ENCODE measurements at places on chromosomes 3 and 15.

DNA sequence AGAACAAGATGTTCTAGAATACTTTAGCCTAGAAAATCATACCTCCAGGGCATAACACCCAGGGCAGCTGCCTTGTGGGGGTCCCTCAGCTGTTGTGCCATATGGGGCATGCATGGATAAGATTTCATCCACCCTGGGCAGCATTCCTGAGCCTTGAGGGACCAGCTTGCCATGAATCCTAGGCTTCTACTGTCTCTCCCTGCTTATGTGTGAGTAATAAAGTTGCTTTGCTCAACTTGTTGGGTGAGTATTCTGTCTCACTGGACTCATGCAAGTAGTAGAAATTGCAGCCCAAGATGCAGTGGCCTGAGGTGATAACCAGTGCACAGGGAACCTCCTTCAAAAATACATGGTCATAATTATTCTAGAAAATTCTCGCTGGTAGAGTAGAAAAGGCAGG is 52.1 kb upstream of the EPHB1 start:
- DNase-seq = no peak

- DNase-seq = peak; percentile 88
These were observed 49.7 kb downstream of the SEMA5B start for GRCh38 chr3:122977746-122978466.

DNA sequence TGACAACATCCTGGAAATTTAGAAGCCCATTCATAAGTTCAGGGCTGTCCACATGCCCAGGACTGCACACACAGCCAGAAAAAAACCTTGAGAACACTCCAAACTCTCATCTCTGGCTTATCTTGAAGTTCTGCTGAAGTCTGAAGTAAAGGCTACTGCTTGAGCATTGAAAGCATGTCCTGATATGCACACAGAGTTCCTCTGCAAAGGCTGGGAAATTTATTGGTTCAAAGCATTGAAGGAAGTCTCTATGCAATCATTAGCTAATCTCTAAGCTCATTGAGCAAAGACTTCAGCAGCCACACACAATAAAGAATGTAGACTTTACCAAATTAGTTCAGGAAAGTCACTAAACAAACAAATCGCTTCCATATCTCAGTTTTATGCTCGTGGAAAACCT is 162.0 kb upstream of the STT3B start:
- no peak for DNase-seq

GRCh38 chr3:43876648-43877047 is 185.9 kb downstream of the ABHD5 start:
- DNase-seq = no peak

- DNase-seq = no peak
These were observed 355.9 kb downstream of the RSL24D1 start for GRCh38 chr15:54840621-54841398.

GRCh38 chr3:133893683-133894352 is 1.9 kb downstream of the RAB6B start:
- no peak for DNase-seq

- no peak for DNase-seq
These were observed 38.9 kb upstream of the CDCP1 start for GRCh38 chr3:45185052-45185451.

DNA sequence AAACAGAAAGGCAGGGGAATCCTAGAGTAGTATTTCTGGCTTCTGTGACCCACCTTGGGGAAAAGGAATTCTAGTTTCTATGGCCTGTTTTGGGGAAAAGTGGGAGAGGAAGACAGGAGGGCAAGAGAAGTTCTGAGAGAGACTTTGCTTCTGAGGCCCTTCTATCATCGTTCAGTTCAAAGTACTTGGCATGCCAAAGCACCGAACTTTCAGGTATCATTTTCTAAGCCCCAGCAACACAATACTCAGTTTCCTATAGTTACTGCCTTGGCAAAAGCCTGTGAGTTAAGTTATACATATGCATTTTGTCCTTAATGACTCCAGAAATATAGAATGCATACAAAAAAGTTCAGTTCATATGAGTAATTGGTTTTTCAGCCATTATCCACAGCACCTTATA is 74.1 kb upstream of the CHD2 start:
- no peak for DNase-seq

DNA sequence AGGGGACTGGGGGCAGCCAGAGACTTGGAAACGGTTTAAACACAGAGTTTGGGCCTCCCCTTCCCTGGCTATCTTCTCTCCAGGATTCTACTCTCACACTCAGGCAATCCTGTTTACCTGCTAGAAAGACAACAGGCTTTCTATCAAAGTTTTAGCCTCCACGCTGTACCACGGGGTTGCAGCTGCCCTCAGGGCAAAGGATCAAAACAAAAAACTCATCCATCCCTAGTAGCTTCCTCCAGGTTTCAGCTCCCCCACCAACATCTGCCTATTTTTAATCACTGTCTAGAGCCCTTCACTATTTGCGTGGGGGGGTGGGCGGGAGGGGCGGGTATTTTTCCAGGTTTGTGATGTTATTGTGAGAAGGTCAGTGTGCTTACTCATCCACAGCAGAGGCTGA is 286.8 kb upstream of the TRIM42 start:
- DNase-seq = no peak

DNA sequence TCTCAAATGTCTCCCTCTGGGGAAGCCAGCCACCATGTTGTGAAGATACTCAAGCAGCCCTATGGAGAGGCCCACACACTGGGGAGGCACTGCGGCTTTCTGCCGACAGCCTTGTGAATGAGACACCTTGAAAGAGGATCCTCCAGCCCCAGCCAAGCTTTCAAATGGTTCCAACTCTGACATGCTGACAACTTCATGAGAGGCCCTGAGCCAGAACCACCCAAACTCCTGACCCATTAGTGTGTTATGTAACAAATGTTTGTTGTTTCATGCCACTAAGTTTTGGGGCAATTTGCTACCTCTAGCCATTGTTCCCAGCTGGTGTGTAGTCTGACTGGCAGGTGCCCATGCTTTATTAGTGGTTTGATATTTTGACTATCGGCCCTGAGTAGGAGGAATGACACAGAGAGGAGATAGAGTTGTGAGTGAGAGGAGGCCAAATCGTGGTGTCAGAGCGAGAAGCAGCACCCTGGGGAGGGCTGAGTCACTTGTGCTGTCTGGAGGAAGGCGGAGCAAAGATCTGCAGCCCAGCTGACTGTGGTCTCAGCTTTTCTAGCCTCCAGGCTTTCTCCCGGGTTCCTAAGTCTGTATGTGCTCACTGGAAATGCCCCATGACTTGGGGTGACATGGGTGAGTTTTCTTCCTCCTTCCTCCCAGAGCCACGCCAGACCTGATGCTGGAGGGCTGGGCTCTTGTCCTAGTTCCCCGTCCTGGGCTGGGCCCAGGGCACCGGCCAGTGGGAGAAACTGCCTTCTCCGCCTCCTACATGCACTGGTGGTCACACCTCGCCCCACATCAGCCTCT is 56.7 kb upstream of the BLM start:
- DNase-seq = peak; percentile 90

DNA sequence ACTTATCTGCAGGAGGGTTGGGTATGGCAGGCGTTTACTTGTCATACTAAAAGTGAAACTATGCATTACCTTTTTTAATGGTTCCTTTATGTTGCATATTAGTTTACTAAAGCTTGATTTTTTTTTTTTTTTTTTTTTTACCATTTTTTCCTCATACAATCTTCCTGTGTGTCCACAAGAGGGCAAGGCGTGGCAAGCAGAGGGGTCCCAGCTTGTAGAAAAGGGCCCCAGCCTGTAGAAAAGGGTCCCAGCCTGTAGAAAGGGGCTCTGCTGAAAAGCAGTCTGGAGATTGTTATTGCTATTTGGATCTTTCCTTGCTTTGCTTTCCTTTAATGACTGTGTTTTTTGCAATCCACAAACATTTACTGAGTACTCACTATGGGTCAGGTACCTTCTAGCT is 21.9 kb downstream of the MKRN2 start:
- DNase-seq = no peak

DNA sequence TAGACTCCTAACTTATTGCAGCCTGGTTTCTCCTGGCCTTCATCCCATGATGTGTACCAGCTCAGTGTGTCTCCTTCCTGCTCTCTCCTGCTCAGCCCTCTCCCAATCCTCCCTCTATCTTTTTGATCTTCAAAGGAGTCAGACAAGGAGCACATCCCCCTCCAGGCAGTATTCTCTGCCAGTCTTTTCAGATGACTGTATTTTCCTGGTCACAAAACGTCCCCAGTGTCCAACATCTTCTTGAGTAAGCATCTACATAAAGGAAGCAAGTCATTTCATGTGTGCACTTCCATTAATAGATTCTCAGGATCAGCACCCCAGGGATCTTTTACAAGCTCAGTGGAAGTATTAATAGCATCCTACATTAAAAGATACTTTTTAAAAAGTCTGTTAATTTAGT is 148.9 kb upstream of the THBS1 start:
- no peak for DNase-seq

GRCh38 chr3:127736801-127737539 is 64.2 kb downstream of the ABTB1 start:
- DNase-seq = no peak

DNA sequence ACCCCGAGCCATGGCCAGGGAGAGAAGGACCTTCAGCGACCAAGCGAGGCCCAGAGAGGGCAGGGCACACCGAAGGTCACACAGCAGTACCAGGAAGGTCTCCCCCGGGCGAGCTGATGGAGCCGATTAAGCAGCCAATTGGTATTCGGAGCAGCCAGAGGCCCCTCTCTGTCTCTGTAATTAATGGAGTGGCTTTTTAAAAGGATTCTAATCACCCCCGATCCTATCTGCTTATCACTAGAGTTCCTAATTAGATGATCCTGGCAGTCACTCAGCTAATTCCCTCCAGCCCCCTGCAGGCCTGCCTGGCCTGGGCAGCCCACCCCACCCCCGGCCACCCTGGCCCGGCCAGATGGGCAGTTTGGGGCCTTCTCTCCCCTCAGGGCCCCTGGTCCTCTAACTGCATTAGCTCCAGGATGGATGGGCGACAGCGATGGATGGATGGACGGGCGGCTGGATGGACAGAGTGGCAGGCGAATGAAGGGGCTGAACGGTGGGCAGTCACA is 1.6 kb upstream of the DNAJB8 start:
- no peak for DNase-seq

GRCh38 chr3:492586-493316 is 296.2 kb downstream of the CHL1 start:
- DNase-seq = no peak

DNA sequence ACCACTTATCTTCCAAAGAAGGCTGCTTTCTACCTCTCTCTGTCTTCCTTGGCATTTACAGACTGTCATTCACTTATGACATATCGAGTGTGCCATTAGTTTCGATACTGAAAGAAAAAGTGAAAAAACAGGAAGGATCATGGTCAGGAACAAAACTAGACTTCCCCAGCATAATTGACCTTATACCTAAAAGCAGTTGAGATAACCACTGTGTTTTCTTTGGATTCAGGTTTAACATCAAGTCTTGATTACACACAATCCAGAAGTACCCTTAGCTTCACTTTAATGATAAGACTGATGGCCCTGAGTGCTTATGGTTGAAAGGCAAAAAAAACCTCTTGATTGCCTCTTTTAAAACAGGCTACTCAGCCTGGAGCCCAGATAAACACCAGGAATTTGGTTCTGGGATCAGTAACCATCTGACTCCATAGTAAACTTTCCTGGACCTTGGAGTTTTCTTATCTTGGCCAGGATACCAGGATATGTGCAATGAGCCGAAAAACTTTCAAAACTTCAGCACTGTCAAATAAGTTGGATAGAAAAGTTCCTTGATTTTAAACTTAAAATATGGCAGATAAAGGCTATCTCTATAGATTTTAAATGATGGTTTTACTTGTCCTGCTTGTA is 5.0 kb upstream of the UACA start:
- DNase-seq = no peak

- DNase-seq = no peak
These were observed 41.5 kb downstream of the IDH2 start for GRCh38 chr15:90060797-90061196.

DNA sequence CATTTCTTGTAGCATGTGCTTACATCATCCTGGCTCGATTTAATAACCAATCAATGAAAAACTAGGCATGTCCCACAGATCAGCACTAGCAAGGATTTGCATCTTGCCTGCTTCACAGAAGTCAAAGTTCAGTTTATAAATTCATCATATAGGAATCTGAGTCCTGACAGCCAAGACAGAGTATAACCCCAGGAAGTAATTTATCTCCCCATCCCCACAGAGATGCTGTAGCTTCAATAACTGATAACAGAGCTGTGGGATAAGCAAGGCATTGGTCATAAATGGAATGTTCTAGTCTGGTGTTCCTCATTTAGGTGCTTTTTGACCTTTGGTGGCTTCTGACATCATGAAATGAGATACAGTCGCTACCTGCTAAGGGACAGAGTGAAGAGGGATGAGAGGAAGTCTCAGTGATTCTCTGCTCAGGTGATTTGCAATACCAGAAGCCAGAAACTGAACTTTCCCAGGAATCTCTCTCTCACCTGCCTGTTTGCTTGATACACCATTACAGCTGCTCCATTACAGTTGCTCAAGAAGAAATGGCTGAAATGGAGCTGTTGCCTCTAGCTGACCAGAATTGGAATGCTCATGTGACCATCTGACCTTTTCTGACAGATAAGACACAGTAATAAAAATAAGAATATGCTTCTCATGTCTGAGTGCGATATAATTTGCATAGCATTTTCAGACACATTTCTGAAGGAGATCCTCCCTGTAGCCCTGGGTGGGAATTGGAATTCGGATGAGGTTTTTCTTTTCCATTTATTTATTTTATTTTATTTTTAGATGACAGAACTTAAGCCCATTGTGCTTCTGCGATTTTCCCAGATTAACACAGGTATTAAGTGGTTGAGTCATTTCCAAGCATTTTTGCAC is 217.1 kb upstream of the KCNMB2 start:
- peak; percentile 28 for DNase-seq

GRCh38 chr3:83034806-83035703 is 1273.6 kb upstream of the GBE1 start:
- no peak for DNase-seq

DNA sequence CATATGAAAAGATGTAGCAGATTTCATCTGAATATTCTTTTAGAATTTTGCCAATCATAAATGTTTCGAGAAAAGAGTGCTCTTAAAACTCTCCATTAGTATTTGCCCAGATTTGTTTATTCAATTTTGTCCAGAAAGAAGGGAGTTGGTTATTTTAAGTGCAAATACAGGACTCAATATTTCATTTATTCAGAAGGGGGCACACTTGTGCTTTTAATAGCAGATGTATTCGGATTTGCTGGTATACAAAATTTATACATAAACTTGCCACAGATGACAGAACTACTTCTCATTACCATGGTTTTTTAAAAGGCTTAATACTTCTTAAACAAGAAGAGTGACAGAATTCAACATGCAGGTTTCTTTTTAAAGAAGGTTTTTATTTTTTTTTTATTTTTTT is 69.8 kb upstream of the GRM7 start:
- DNase-seq = peak; percentile 4

- no peak for DNase-seq
These were observed 17.3 kb downstream of the AP3S2 start for GRCh38 chr15:89876396-89877082.

DNA sequence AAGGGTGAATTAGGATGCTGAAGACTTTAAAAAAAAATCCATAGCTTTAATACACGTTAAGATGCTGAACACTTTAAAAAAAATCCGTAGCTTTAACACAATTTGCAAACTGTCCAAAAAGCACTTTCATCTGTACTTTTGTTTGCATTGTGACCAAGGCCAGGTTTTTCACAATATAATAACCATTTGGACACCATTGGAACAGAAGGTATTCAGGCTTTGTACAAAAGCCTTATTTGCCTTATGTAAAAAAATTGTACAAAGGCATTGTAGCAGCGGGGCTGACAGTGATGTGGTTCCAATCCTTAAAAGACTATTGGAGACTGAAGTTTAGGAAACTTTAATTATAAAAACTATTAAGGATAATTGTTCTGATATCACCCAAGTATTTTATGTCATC is 15.2 kb upstream of the ICE2 start:
- DNase-seq = no peak

All from fibroblast of skin of right biceps (primary cell).